ENCODE measurements at places on chromosomes 16 and 17.

- DNase-seq = no peak
Measured at GRCh38 chr16:11170201-11170600, 85.8 kb downstream of the SOCS1 start.

GRCh38 chr16:75063549-75064088, 53.0 kb downstream of the LDHD start:
- DNase-seq = no peak

DNA sequence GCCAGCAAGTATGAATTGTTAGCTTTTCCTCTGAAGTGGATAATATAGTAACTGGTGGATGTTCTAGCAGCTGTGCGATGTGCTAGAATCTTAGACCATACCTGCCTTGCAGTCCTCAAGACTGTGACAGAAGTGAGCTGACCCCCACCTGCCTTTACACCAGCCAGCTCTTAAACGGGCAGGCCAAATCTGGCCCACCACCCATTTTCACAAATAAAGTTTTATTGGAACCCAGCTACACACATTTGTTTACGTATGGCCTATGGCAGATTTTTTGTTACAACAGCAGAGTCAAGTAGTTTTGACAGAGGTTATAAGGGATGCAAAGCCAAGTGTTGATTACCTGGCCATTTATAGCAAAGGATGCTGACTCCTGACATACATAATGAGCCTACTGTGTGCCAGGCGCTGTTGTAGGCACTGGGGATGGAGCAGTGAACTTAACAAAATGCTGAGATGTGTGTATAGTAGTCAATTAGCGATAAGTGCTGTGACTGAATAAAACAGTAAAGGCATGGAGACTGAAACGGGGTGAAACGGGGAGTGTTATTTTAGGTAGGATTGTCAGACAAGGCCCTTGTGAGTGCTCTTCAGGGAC, 79.0 kb downstream of the MSI2 start:
- no peak for DNase-seq

- DNase-seq = no peak
Measured at GRCh38 chr17:39695089-39695474, 4.8 kb upstream of the ERBB2 start.

- DNase-seq = no peak
Measured at GRCh38 chr17:13212860-13213259, 195.0 kb upstream of the ELAC2 start.

- DNase-seq = peak; percentile 18
Measured at GRCh38 chr16:17921357-17921978, 415.1 kb downstream of the NPIPA8 start.

DNA sequence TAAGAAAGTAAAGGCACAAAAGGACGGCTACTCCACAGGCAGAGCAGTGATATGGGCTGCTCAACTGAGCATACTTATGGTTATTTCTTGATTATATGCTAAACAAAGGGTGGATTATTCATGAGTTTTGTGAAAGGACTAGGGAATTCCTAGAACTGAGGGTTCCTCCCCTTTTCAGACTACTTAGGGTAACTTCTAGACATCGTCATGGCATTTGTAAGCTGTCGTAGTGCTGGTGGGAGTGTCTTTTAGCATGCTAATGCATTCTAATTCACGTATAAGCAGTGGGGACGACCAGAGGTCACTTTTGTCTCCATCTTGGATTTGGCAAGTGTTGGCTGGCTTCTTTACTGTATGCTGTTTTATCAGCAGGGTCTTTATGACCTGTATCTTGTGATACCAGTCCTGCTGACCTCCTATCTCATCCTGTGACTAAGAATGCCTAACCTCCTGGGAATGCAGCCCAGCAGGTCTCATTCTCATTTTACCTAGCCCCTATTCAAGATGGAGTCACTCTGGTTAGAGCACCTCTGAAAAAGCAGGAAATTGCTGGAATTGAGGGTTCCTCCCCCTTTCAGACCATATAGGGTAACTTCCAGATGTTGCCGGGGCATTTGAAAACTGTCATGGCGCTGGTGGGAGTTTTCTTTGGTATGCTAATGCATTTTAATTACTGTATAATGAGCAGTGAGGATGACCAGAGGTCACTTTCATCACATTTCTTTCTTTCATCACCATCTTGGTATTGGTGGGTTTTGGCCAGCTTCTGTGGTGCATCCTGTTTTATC, 388.5 kb downstream of the XYLT1 start:
- no peak for DNase-seq

- DNase-seq = no peak
Measured at GRCh38 chr17:47840001-47840741, 902 bp downstream of the SCRN2 start.

- no peak for DNase-seq
Measured at GRCh38 chr17:74148901-74149596, 54.4 kb upstream of the RPL38 start.

DNA sequence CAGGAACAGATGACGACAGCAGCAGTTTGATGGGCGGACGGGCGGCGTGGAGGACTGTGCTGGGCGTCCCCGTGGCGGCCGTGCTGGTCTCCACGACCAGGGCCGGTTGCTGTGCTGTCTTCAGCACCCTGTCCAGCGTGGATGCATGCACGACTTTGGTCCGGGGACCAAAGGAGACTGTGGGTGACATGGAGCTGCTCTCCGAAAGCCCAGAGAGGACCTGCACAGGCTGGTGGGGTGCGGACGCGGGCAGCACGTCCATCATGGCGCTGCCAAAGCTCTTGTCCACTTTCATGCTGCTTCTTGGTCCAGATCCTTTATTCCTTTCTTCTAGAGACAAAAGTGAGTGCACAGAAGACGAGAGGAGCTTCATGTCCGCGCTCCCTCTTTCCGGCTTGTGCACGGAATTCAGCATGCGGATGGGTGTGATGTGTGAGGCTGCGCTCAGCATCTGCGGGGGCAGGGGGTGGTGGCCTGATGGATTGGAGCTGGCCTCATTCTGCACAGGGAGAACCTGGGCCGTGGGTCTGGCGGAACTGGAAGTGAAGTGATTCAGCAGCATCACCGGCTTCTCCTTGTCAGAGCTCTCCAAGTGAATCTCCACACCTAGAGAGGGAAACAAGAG, 20.3 kb downstream of the MAP1LC3B start:
- DNase-seq = no peak

DNA sequence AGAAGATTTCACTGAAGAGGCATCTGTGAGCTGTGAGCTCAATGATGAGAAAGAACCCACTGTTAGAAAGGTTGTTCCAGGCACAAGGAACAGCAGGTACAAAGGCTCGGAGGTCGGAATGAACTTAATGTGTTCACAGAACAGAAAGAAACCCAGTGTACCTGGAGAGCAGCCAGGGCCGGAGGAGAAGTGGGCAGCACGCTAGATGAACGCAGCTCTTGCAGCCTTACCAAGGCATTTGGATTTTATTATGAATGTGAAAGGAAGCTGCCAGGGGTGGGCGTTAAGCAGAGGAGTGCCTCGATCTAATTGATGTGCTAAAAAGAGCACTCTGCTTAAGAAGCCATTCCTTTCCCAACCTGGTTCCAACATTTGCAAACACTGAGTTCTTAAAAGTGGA, 19.0 kb downstream of the EEF2K start:
- DNase-seq = no peak

DNA sequence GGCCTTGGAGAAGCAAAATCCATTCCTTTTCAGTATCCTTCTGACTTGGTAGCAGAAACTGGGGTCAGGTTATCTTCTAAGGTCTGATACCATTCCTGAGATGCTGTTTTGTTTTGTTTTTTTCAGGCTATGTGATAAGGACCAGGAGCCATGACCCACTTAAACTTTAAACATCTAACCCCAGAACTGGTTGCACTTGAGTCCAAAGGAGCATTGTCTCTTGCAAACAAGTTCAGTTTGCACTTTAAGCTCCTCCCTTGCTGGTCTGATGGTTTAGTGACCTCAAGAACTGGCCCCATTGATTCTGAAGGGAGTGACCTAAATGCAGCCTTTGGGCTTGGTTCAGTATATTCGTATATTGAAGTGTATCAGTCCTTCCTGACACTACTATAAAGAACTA, 75.2 kb downstream of the ERCC4 start:
- no peak for DNase-seq

DNA sequence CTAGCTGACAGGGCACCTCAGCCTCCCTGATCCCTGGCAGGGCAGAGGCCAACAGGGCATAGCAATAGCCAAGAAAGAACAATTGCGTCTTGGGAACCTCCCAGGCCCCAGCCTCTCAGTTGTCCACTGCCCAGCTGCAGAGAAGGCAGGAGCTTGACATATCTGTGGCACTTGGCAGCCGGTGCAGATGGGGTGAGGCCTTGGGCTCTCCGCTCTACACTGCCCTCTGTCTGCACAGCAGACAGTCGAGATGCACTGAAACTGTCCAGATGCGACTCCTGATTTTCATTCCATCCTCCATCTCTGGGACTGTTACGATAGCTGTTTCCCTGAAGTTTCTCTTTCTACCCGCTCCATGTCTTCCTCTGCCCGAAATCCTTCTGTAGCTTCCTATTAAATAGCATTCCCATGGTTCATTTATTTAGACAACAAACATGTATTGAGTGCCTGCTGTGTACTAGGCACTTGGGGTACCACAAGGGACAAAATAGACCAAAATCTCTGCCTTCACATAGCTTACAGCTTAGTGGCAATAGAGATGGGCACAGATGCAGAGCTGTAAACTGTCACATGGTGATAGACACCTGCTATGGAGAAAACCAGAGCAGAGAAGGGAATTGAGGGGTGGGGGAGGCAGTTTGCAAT, 3.3 kb downstream of the POLR3E start:
- DNase-seq = no peak

GRCh38 chr17:38685491-38685890, 10.7 kb upstream of the EPOP start:
- DNase-seq = no peak

DNA sequence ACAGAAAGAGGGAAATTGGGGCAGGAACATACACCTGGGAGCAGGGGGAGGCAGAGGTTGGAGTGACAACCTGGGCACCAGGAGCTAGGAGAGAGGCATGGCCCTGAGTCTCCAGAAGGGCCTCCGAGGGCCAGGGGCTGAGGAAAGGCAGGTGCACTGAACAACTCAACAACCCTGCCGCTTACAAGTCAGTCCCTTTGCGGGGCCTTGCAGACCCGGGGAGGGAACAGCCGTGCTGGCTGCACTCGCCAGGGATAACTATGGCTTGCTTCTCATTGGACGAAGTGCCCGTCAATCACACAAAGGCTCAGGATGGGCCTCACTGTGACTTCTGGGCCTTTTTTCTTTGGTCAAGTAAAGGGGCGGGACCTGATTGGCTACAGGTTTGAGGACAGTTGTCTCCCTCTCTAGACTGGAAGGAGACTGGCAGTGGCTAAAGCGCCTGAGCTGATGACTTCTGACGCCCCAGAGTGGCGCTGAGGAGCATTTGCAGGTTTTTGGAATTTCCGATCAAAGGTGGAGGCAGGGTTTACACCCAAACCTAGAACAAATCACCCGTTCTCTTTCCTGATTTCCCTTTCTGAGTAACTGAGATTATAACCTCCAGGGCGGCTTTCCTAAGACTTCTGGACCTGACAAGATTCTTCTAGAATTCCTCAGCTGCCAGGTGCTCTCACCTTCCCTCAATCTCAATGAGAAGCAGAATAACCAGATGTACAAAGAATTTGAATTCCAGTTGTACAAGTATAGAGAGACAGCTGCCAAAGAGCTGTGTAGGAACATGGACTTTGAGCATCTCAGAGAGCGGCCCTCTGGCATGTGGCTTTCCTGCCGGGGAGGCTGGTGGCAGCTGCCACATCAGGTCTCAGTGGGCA, 27.6 kb upstream of the ST6GALNAC2 start:
- no peak for DNase-seq

- DNase-seq = no peak
Measured at GRCh38 chr16:49534901-49535610, 161.5 kb downstream of the C16orf78 start.
